ENCODE measurements at places on chromosomes 7 and 10.

DNA sequence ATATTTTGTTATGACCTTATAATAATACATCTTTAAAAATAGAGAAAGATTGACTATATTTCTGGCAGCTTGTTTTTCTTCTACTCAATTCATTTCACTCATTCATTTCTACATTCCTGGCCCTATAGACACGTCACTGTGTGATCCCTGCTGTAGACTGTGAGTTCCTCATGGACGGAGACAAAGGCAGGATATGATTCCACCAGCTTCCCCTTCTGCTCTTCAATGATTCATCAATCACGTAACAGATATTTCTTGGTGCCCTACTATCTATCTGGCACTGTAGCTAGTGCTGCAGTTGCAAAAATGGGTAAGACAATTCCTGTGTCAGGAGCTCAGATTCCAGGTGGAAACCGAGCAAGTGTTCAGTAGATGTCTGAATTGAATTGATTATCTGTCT lies 415.0 kb downstream of the SFMBT2 start:
- peak; percentile 5 for DNase-seq

GRCh38 chr7:137626469-137627067 lies 220.2 kb downstream of the DGKI start:
- DNase-seq: peak; percentile 73

- DNase-seq: peak; percentile 64
Observed at GRCh38 chr7:43658718-43659548, 70.4 kb downstream of the COA1 start.

DNA sequence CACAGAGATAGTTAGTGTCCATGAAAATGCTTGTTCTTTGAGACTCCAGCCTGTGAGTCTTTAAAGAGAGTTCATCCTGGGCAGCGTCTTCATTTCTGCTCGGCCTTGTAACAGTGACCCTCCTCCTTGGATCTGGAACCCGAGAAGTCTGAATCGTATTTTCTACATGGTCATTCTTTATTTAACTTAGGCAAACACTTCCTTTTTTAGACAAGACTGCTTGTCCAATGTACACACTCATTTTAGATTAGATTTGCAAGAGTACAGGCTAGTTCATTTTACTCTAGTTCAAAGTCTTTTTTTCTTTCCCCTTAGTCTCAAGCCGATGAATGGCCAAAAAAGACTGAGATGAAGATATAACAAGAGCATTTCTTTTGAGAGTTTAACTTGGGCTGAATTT lies 133.5 kb downstream of the CHN2 start:
- DNase-seq: no peak

GRCh38 chr10:59176241-59177030 lies at the start of gene PHYHIPL:
Gene PHYHIPL (plus strand): TSS chr10:59176643. CDS start chr10:59176854, 211 bp downstream.
- no peak for DNase-seq

- DNase-seq: no peak
Observed at GRCh38 chr7:93203496-93203895, 22.8 kb downstream of the HEPACAM2 start.

DNA sequence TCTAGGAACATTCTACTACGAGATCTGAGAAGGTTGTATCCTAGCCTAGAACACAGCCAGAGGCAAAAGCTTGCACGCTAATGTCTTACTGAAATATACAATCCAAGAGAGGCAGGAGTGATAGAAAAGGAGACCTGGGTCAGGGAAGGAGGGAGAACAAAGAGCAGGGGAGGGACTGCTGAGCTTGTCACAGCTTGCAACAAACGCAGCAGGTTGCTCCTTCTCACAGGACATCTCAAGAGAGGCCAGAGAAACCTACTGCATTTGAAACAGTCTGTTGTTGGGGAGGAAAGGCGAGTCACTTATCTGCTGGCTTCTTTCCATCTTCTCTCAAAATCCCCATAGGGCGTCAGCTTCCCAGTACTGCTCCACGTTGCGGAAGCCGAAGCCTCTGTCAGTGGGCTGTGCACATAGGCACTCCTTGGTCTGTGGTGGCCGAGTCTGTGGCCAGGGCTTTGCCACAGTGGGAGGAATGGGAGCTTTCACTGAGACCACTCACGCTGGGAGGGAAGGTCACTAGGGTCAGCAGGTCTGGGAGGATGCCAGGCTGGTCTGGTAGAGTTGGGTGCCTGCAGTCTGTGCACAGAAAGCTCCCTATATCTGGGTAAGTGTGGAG lies 25.8 kb upstream of the GPNMB start:
- DNase-seq: no peak

GRCh38 chr7:1137517-1138167 lies 22.4 kb downstream of the ZFAND2A start:
- DNase-seq: no peak
